ENCODE measurements at places on chromosomes 13 and 19. TPM values are rescaled to one million over a fixed set of nuclear protein-coding genes. Genes with fewer than 3 reads are reported as not detected.

Gene ZNF44
- total RNA-seq = 14.3 TPM

Gene ZNF486
- 7.0 TPM for total RNA-seq

Gene DPF1
- not detected for total RNA-seq

Gene CCDC70
- not detected for total RNA-seq

Gene ZNF578
- 3.0 TPM for total RNA-seq
